Stimulated activated CD8-positive, alpha-beta memory T cell treated with anti-CD3 and anti-CD28 coated beads, Interleukin-15, amount 100 ng/mL, for 1 hour (primary cell): ENCODE measurements at places on chromosomes 2 and 18.

- no peak for DNase-seq
Measured at GRCh38 chr2:229673676-229674075, 40.7 kb downstream of the DNER start.

DNA sequence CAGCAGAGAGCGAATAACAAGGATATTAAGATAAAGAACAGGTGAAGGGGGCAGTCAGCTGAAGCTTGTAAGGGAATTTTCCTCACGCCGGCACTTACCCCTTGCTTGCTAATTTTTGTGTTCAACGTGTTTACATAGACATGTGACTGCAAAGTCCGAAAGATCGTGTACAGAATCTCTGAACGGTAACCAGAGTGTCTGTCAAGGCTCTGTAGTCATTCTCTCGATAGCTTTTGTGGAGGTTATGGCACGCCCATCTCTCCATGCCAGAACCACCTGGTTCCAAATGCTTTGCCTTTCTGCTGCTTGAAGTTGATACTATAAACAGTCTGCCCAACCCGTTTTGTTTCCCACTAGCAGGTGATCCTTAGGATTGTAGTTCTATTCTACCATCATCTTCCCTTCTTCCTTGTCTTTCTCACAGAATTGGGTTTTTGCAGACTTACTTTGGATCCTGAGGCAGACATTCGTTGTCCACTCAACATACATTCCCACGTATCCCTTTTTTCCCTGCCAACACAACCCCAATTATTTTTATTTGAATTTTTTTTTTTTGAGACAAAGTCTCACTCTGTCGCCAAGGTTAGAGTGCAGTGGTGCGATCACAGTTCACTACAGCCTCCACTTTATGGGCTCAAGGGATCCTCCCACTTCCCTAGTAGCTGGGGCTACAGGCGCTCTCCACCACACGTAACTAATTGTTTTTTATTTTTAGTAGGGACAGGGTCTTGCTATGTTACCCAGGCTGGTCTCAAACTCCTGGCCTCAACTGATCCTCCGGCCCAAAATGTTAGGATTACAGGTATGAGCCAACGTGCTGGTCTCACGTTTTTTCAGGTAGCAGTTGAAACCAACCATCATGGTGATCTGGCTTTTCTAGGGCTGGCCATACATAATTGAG, 1.3 kb upstream of the USP34 start:
- DNase-seq, result no peak

GRCh38 chr2:105100046-105100840, 62.4 kb downstream of the MRPS9 start:
- DNase-seq, result no peak

DNA sequence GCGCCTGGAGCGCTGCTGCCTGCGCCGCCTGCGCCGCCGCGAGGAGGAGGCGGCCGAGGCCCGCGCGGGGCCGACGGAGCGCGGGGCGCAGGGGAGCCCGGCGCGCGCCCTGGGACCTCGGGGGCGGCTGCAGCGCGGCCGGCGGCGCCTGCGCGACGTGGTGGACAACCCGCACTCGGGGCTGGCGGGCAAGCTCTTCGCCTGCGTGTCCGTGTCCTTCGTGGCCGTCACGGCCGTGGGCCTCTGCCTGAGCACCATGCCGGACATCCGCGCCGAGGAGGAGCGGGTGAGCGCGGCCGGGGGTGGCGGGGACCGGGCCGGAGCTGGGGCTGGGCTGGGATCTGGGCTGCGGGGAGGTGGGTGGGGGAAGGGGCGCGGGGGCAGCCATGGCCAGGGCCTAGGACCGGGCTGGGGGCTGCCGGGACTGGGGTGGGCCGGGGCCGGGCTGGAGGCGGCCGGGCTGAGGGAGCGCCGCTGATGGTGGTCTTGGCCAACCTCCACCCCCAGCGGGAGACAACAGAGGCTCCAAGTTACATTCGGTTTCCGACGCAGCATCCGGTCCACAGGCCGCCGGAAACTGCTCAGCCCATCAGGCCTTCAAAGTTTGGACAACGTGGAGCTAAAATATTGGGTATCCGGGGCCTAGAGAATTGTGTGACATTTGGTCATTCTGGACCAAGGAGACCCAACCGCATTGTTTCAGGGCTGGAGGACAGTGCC, 66.4 kb downstream of the KCNG2 start:
- DNase-seq, result no peak

DNA sequence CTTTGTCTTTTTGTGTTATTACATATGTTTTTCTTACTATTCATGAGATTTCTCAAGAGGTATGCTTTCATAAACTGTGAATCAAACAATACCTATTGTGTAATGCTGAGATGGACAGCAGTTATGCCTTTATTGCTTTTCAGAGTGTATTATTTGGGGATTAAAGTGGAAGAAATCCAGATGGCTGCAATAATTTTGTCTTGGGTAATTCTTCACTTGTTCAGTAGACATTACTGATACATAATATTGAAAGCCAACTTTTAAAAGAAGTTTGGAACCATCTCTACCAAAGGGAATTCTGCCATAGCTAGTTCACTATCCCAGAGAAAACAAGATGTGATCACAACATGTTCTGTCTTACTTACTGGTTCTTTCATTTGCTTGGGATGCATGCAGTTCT, 253.4 kb upstream of the ZSWIM2 start:
- no peak for DNase-seq

DNA sequence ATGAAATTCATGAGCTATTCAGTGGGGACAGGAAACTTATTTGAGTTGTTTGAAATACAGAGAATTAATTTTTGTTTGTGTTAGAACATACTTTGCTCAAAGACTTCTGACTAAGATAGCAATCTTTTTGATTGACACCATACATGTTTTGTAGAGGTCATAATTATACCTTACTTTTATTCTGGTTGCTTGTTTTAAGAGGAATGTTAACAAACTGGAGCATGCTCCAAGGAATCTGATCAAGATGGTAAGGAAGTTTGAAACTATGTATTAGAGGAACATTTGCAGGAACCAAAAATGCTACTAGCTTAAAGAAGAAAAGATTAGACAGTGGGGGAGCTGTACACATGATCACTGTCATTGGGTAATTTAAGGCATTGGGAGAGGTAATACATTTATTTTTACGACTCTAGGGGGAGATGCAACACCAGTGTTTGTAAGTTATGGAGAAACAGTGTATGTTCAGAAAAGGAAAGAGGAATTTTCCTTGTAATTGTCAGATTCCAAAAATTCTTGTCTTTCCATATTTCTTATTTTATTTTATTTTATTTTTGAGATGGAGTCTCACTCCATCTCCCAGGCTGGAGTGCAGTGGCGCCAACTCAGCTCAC, 8.0 kb downstream of the AGFG1 start:
- no peak for DNase-seq
